ENCODE measurements at places on chromosomes 11 and 22. TPM values are rescaled to one million over a fixed set of nuclear protein-coding genes. Genes with fewer than 3 reads are reported as not detected.

Gene OR4A16
- not detected for total RNA-seq

Gene MSANTD4
- 17.3 TPM for total RNA-seq

Gene SLC25A18
- not detected for total RNA-seq

Gene SCGB1C1
- not detected for total RNA-seq

Gene OR52A1
- total RNA-seq, result not detected

Gene PPP2R5B
- 22.3 TPM for total RNA-seq

Gene KRTAP5-9
- total RNA-seq, result not detected

Gene OR8G5
- total RNA-seq, result not detected

Measured in activated naive CD8-positive, alpha-beta T cell treated with anti-CD3 and anti-CD28 coated beads, Interleukin-2, amount 10 ng/mL, durations not matched to agents 7 days and 5 days (primary cell).